ENCODE measurements at places on chromosomes 4 and X. TPM values are rescaled to one million over a fixed set of nuclear protein-coding genes. Genes with fewer than 3 reads are reported as not detected.

GYPB gene
- total RNA-seq = not detected

DNA sequence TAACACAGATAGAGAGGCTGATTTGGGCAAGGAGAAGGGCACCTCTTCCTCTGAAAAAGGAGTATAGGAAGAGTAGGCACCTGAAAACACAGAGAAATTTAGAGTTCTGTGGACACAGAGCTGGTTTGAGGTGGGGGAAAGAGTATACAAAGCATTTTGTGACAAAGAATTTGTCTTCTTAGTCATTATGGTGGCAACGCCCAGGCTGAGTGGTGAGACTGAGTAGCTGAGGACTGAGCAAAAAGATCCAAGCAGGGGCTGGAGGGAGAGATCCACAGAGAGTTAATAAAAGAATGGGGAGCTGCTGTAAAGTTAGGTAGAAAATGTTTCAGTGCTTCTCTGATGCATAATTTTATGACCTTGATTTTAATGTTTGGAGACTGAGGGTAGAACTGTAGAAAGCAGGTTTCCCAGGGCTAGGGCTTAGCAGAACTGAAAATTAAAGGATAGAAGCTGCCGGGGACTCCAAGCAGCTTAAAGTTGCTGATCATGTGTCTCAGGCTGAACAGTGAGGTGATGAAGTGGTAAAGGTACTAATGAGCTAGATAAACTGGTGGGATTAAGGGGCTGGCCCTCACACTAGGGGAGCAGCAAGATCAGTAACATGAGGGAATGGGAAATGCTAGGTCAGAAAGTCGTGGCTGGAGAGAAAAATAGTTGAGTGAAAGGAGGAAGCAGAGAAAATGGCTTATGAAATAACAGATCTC, 118.9 kb downstream of the CEP44 start:
- DNase-seq = no peak

DNA sequence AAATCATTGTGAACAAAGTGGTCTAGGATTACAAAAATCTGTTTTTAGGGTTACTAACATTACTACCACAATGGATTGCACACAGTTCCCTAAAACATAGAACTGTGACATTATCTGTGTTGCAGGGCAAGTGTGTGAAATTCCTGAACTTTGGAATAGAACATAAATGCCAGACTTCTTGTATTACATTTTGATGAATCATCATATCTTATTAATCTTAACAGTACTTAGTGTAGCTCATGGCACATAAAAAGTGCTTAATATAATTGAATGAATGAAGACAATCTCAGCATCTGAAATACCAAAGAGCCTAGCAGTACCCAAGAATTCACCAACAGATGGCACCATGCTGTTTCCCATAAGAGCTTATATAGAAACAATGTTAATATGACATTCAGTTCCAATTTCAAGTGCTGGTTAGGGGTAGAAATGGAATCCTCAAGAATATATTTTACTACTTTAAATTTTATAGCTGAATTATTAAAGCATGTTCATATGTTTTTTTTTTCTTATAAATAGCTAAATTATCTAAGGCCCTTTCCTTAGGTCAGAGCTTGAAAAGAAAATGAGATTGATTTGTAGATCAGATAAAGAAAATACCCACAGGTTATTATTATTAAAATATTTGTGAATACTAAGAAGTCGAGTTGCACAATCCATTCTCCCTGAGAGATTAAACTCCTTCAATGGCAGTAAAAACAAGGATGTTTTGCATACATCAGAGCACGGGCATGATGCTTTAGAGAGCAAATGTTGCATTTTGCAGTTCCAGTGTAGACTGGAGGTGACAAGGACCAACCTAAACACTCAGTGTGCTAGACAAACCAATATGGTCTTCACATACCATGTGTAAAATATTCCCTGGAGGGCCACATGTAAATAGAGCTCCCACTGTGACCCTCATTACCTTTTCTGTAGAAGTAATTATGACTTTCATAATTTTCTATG, 25.7 kb upstream of the SHISA3 start:
- no peak for DNase-seq

DNA sequence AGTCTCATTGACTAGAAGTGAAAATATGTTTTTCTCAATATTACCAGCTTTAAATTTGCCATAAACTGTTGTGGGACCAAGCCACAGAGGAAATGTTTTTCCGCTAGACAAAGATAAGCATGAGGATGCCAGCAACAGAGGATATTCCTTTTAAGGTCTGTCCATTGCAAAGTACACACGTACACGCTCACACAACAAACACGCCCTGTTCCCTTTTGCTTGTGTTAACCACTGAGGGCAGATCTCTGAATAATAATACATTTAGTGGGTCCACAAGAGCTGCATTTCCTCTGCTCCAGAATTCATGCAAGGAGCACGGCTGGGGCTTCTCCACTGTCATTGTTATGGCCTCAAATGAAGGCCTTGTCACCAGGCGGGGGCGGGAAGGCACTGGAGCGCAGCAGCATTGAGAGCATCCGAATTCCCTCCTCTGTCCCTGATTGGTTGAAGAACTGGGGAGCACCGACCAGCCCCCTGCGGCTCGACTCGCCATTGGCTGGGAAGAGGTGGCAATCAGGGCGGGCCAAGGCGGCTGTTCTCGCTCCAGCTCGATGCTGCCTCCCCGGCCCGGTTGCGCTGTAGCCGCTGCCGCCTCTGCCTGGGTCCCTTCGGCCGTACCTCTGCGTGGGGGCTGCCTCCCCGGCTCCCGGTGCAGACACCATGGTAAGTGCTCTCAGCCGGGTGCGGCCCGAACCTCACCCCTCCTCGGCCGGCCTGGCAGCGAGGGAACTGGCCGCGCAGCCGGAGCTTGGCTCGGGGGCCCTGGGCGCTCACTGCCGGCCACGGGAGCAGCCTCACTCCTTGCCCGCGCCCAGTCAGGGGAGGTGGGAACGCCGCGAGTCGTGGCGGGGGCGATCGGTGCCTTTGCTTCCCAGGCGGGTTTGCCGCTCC, at the start of gene GUCY1B1:
Gene GUCY1B1, plus strand, starts transcription at position 541 of the 891 bp plus-strand sequence. Its CDS starts 120 bp downstream, at position 661.
- peak; percentile 88 for DNase-seq

- DNase-seq = no peak
Measured at GRCh38 chrX:46628460-46629371, 55.2 kb downstream of the CHST7 start.
